Mesenchymal stem cell (in vitro differentiated cells and primary cell): ENCODE measurements at places on chromosomes 11 and 22.
A peak's percentile ranks its signal among the peaks of the same experiment; 100 is the strongest.

DNA sequence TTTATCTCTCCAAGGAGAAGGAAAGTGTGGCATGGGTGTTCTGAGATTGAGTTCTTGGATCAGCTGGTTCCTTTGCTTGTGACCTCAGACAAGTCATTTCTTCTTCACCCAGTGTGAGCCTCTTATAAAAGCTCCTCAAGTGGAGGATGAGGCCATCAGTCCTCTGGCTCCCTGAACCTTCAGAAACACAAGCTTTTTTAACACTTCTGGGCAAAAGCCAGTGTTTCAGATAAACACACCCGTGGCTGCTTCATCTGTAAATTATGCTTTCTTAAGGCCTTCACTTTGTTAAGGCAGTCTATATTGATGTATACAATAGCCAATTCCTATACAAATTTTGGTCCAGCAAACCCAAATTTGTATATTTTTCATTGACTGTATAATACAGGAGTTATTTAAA, 179.9 kb downstream of the DBX1 start:
- DNase-seq = peak; percentile 47

DNA sequence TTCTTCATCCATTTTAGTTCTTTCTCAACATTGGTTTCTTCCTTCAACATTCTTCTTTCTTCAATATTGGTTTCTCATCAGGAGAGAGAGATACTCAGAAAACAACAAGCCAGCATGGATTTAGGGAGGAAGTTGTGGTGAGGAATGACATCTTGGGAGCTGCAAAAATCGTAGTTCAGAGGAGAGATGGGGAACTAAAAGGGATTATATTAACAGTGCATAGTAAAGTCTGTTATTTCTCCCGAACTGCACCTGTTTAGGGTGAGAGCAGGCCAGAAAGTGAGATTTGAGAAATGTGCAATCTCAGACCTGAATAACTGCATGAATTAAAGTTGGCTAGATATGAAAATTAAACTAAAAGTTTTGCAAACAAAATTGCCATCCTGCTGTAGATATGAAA, 94.5 kb downstream of the CASP12 start:
- DNase-seq = no peak

DNA sequence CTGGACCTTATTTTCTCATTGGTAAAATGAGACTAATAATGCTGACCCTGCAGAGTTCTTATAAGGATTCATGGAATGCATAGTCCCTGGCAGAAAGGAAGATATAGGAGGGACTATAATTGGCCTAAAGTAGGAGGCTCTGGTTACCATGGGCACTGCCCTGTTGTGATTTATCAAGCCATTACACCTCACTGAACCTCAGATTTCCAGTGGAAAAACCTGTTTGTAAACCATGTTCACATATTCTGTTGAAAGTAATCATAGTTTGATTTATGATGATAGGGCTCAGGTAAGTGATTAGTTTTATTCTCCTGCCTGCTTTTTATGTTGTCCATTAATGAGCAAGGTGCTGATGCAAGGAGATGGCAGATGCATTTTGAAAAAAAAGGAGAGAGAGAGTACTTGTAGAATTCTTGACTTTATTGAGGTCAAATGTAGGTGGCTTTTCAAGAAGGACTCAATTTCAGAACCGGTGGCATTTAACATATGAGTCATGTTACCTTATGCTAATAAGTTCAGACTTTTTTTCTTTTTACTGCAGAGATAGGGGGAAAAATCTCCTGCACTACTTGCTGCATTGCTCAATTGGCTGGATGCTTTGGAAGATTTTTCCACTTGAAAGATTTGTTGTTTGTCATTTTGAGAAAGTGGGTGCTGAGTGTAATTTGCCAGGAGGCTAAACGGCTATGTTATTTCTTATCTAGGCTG, 14.6 kb downstream of the NF2 start:
- peak; percentile 54 for DNase-seq

- DNase-seq = no peak
Observed at GRCh38 chr11:13065200-13065787, 56.2 kb downstream of the RASSF10 start.

DNA sequence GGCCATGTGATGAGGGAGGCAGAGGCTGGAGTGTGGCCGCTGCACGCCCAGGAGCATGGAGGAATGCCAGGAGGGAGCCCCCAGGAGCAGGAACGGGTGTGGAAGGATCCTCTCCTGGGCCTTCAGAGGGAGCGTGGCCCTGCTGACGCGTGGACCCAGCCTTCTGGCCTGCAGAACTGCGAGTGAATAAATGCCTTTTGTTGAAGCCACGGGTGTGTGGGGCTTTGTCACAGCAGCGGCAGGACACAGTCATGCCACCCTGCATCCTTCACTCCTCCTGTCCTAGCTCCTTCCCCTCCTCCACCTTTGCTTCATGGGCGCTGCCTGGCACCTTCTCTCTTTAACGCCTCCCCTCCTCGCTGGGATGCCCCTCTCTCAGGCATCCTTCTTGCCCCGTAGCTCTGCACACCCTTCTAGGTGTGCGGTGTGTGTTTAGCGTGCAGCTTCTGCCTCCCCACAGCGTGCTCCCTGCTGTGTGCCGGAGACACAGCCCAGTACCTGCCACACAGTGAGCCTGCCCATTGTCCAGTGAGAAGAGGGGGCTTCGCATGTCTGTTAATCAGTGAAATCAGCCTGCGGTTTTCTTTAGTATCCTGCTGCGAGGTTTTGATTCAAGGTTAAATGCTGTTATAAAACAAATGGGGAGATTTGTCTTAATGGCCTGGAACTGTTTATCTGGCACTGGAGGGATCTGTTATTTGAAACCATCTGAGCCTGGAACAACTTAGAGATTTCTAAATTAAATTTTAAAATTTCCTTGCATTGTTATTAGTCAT, 459.6 kb downstream of the TBC1D22A start:
- no peak for DNase-seq

DNA sequence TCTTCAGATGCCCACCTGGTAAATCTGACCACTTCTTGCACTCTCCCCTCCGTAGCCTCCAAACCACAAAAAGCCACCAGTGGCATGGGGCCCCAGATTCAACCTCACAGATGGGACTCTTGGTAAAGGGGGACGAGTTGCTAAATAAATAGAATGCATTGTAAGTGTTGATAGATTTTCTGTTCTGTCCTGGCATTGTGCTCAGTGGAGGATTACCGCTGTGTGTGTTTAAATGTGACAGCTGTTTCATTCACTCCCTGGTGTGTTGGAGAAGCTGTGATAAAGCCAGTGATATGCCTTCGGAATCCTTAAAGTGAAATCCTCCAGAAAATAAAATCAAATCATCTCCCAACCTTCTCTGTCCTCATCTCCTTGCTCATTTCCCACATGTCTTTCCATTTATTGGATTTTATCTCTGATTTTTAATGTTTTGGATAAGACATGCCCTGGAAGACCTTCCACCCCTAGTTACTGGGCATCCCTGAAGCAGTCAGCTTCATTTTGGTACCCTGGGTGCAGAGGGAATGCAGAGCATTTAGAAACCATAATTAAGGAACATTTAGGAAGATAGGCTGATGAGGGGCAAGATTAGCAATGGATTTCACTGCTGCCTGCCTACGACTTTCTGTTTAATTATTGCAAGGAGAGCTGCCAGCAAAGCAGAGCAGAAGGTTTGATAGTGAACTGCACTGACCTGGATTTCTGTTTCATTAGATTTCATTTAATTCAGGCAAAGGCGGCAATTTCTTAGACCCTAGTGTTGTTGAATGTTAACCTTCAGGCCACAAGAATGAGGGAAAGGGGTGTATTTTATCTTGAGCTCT, 460.9 kb upstream of the KIRREL3 start:
- DNase-seq = no peak

GRCh38 chr11:84408946-84409411, 1122.8 kb upstream of the CCDC90B start:
- peak; percentile 66 for DNase-seq

- DNase-seq = no peak
Observed at GRCh38 chr11:67499808-67500483, 5.2 kb downstream of the PITPNM1 start.

DNA sequence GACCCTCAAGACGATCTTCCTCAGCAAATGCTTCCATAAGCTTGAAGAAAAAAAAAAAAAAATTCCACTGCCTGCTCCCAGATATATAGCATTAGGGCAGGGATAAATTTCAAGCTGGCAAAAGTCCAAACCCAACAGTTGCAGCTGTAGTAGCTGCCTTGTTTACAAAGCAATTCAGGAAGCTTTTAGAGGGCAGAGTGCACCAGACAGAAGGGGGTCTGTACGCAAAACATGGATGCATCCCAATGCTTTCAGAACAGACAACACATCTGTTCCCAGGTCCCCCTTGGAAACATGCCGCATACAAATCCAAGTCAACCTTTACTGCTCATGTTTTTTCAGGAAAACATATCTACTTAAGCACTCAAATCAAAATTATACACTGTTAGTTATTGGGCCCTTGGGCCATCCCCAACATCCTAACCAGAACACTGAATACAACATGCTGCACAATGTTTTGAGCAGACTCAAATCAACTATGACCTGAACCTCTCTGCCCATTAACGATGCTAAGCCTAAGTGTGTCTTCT, 94.5 kb downstream of the CADM1 start:
- peak; percentile 53 for DNase-seq

- peak; percentile 56 for DNase-seq
Observed at GRCh38 chr11:19577391-19577975, 135.2 kb upstream of the NAV2 start.

GRCh38 chr22:49693848-49694247, 133.8 kb downstream of the BRD1 start:
- no peak for DNase-seq

DNA sequence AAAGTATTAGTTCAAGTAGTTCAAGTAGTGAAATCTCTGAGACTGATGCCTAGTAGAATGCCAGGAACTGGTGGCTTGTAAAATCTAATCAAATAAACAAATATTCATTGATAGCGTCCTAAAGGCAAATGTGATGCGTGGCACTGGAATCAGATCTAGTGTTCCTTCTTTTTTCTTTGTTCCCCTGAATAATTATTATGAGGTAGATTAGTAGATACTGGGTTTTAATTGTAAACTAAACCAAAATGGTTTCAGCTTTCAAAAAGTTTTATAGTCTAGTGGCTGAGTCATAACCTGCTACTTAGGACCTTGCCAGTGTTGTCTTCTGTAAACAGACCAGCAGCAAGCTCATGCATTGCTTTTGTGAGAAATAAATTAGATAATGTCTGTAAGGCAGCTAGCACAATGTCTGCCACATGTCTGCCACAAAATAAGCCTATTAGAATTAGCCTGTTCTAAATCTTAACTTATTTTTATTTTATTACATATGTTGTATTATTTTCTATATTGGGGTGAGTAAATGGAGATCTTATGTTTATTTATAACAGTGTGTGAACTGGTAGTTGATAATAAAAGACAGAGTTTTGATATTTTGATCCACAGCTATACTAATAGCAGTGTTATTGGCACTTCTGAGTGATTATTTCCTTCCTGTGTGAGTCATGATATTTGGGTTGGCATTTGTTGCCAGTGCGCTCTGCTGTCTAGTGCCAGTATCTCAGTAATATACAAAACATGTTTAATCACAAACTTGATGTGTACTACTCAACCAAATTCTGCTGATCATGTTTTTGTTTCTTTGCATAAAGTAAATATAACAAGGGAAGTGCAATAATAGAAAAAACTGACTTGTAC, 135.7 kb downstream of the TMEM135 start:
- peak; percentile 75 for DNase-seq

GRCh38 chr11:71240865-71241691, 11.3 kb downstream of the SHANK2 start:
- peak; percentile 99 for DNase-seq

DNA sequence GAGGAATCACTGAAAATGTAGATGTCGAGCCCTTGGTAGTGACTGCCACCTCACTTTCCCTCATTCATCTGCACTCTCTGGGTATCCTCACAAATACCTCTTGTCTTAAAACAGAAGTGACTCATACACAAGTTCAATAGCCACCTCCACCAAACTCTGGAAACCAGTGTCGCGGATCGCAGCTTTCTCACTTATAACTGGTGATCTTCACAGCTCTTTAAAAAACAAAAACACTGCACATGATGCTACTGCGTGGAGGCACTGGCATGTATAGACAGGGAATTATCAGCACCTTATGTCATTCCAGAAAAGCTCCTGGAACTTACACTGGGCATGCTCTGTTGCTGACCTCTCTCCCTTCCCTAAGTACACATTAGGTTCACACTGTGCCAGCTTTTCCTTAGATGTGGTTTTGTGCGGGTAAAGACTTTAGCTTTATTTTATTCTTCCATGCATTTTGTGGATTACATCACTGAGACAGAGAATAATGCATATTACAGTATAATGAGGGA, 425.5 kb upstream of the CADM1 start:
- DNase-seq = no peak

GRCh38 chr11:20050048-20050447, 110.2 kb downstream of the DBX1 start:
- no peak for DNase-seq

- no peak for DNase-seq
Observed at GRCh38 chr11:81569999-81570398, 1163.7 kb downstream of the FAM181B start.

DNA sequence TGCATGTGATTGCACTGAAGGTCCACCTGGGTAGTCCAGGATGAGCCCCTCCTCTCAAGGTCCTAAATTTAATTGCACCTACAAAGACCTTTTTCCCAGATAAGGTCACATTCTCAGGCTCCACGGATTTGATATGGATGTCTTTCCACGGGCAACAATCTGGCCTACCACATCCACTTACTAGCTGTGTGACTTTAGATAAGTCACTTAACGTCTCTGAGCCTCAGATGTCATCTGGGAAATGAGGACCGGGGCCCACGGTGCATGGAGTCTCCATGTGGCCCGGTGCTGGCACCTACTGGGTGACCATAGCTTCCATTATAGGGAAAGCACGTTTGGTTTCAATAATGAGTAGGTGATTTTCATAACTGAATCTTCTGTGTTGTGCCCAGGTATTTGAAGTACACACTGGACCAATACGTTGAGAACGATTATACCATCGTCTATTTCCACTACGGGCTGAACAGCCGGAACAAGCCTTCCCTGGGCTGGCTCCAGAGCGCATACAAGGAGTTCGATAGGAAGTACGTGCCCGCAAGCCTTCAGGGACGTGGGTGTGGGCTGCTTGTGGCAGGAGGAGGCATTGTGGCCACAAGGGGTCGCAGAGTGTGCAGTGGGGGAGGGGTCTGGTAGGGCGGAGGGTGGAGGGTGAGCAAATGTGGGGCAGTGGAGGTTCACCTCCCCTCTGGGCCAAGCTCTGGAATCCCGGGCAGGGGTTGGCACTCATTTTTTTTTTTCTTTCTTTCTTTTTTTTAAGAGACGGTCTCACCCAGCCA, 55.7 kb downstream of the ARHGAP8 start:
- no peak for DNase-seq

- no peak for DNase-seq
Observed at GRCh38 chr22:49163960-49164690, 663.5 kb downstream of the BRD1 start.
